RKO (cell line): ENCODE measurements at places on chromosomes 1 and 21.
A peak's percentile ranks its signal among the peaks of the same experiment; 100 is the strongest.

DNA sequence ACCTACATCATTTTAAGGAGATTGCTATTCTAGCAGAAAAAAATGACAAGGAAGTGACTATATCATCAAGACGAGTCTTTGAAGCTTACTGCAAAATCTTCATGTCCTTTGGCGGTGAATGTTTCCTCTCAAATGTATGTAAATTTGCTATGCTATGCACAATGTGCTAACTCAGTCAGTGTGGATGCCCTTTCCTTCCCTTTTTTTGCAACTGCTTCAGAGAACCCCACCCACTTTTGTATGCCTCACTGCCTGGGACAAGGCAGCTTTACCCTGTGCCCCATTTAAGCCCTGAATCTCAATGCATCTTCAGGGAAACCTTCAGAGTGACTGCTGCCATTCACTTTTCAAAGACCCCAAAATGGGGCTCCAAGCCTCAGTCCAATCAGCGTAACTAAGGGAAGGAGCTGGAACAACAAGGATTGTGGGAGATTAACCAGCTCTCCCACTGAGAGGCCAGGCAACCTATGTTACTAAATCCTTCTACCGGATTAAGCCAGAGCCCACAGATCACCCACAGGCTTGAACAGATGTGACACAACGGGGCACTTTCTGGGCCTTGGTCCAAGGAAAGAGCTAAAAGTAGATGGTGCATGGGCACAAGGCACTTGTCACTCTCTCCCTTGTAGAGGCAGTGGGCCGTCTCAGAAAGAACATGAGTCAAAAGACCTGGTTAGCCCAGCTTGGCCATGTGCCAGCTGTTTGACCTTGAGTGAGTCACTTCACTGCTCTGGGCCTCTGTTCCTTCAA, 154.4 kb downstream of the PLPP3 start:
- peak; percentile 58 for DNase-seq

GRCh38 chr1:245809361-245809760, 654.6 kb downstream of the KIF26B start:
- DNase-seq, result no peak

- DNase-seq, result peak; percentile 52
Observed at GRCh38 chr1:174074757-174075156, 52.6 kb upstream of the RC3H1 start.

- DNase-seq, result peak; percentile 9
Observed at GRCh38 chr21:28235169-28235895, 757.3 kb downstream of the LTN1 start.

GRCh38 chr1:94660994-94661393, 119.4 kb upstream of the F3 start:
- no peak for DNase-seq

- no peak for DNase-seq
Observed at GRCh38 chr1:66302815-66303214, 231.1 kb upstream of the SGIP1 start.

- DNase-seq, result no peak
Observed at GRCh38 chr1:32220746-32221580, 1.2 kb downstream of the TMEM234 start.

- no peak for DNase-seq
Observed at GRCh38 chr21:17455451-17455850, 57.4 kb upstream of the CXADR start.

- peak; percentile 80 for DNase-seq
Observed at GRCh38 chr1:51518033-51518585, 957 bp downstream of the EPS15 start.

- DNase-seq, result peak; percentile 63
Observed at GRCh38 chr1:211305044-211305443, 21.6 kb upstream of the TRAF5 start.
